Activated CD4-positive, alpha-beta T cell treated with anti-CD3 and anti-CD28 coated beads, Interleukin-2, amount 50 U/mL, for 4 hours (primary cell): ENCODE measurements at places on chromosomes 16 and 17.

DNA sequence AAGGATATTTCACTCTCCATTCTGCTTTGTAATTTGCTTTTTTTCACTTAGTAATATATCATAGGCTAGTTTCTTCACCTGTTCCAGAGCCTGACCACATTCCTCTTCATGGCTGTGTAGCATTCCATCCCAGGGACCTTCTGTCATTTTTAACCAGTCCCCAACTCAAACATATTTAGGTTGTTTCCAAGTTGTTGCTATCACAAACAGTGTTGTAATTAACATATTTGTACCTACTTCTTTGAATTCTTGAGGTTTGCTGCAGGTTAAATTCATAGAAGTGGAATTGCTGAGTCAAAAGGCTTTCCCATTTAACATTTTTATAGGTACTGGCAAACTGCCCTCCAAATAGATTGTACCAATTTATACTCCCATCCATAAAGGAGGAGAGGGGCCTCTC, 65.1 kb upstream of the MED9 start:
- DNase-seq = no peak

DNA sequence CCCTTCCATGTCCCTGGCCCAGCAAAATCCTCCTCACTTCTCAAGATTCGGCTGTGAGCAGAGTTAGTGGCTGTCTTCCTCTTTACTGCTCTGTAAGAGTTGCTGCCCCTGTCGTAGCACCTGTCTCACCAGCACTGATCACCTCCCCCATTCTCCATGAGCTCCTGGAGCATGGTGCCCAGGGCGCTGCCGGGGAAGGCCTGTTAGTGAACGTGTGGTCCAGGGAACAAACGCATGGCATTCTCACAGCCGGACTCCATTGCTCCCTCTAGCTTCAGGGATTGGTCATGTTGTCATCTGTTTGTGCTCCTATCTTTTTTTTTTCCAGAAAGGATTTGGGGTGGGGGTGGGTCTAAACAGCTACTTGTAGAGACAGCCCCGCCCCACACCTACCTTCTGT, 141.2 kb downstream of the CMIP start:
- no peak for DNase-seq

DNA sequence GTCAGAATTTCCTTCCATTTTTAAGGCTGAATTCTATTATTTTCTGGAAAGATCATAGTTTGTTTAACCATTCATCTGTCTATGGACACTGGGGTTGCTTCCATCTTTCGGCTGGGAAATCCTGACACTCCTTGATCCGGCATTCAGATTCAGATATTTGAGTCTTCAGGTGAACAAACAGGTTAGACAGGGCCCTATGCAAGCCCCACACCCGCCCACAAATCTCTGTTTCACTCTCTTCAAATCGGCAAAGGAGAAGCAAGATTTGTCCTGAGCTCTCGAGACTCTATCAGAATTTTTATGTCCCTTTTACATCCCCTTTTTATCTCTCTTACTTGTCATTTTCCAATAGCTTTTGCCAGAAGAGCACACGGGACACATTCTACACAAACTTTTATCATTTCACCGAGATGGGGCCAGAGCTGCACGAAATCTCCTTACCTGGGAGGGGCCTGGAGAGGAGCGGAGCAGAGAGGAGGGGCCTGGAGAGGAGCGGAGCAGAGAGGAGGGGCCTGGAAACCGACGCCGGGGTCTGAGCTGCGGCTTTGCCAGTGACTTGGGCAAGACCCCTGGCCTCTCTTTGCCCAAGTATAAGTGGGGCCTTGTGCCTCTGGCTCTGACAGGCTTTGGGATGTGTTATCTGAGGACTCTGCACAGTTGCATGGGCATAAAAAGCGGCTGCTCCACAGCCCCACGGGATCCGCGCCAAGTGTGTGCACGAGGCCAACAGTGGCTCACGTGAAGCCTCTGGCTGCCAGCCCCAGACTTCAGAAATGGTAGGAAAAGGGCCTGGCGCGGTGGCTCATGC, 54.3 kb upstream of the RBFOX3 start:
- DNase-seq = no peak

DNA sequence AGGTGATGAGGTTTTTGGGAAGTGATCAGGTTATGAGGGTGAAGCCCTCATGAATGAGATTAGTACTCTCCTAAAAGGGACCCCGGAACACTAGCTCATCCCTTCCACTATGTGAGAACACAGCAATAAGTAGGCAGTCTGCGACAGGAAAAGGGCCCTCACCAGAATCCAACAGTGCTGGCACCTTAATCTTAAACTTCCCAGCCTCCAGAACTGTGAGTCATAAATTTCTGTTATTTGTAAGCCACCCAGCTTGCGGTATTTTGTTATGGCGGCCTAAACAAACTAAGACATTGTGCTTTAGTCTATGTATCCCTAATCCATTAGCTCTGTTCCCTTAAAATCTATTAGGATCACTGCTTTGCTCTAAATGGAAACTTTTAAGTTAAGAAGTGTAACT, 8.5 kb downstream of the SLFN12 start:
- DNase-seq = no peak

DNA sequence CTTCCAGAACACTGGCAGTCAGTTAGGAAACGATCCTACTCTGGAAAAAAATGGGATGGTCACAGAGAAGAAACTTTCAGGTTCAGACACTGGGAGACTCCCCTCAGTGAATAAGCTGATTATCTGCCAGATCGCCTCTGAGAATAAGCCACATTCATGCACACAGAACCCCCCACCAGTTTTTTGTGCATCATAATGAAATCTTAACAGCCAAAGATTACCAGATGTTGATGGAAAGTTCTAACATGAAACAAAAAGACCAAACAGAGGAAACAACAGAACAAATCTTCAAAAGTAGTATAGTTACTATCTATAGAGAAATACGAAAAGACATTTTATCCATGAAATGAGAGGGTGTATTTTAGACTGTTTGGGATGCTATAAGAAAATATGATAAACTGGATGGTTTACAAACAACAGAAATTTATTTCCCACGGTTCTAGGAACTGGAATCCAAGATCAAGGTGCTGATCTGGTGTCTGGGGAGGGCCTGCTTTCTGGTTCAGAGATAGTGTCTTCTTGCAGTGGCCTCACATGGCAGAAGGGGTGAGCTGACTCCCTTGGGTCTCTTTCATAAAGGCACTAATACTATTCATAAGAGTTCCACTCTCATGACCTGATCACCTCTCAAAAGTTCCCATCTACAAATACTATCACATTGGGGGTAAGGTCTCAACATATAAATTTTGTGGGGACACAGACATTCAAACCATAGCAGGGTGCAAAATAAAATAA, 8.0 kb upstream of the AMZ2 start:
- no peak for DNase-seq

DNA sequence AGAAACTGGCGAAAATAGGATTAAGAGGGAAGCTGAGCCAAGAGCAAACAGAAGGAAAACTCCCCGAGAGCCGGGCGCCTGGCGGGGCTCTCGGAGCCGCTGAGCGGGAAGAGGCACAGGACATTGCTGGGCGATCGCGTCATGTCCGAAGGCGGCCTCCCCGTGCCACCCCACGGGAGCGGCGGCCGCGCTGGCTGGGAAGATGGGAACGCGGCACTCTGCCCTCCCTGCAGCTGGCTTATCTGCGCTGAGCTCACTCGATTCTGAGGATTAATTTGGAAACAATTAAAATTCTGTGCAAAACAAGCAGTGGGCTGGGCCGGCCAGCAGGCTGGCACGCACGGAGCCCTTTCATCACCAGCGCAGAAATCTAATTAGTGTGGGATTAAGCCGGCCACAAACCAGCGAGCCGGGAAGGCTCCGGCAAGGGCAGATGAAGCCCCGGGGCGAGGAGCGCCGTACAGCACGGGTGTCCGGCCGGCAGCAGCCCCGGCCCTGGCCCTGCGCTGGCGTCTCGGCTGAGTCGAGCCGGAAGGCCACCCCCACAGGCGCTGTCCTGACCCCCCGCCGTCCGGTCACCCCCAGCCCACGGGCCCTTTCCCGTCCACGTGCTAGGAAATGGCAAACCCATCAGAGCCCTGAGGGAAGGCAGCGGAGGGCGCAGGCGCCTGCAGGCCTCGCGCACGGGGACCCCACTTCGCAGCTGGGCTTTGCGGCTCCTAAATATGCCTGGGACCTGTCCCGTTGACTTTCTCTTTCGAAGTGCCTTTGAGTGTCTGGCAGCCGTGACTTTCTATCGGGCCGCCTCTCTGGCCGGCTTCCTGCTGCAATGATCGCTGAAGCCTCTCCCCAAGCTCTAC, 37.9 kb downstream of the SOX8 start:
- DNase-seq = no peak

DNA sequence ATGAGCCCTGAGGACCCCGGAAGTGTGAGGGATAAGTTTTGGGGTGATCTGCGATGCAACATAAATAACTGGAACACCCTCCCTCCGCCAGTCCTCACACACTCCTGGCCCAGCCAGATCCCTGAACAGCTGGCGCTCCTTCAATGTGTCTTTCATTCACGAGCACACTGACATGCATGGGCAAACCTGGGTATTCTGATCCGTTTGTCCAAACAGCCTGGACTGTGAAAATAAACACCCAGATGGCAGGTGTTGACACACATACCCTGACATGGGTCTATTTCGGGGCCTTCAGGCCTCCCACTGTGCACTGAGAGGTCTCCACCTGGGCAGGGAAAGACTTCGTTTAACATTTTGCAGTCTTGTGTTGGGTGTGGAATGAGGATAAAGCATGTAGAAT, 3.0 kb upstream of the CPNE2 start:
- no peak for DNase-seq

- DNase-seq = no peak
These were observed 24.2 kb upstream of the MPRIP start for GRCh38 chr17:17018021-17018441.

GRCh38 chr16:55426865-55427484, 52.0 kb upstream of the MMP2 start:
- DNase-seq = no peak

DNA sequence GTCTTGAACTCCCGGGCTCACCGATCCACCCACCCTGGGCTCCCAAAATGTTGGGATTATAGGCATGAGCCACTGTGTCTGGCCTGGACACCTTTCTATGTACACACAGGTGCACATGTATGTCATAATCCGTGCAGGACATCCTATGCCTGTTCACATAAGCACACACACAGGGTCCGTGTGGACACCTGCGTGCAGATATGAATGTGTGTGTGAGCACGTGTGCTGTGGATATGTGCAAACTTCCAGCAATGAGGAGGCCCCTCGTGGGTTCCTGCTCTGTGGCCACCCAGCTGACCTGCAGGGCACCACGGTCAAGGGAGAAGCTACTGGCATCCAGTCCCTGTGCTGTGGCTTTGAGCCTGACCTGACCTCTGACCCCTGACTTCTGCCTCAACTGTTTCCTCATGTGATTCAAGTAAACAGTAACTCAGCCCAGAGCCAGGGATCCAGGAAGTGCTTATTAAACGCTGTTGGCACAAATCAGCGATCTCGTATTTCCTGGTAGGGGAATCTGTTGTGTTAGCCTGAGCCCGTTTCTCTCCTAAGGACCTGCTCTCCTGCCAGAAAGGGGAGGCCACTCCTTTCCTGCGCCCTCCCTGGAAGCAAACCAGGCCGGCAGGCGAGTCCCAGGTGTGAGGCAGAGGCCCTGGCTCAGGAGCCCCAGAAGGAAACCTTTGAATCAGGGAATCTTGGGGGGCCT, 6.5 kb downstream of the CPNE7 start:
- no peak for DNase-seq

DNA sequence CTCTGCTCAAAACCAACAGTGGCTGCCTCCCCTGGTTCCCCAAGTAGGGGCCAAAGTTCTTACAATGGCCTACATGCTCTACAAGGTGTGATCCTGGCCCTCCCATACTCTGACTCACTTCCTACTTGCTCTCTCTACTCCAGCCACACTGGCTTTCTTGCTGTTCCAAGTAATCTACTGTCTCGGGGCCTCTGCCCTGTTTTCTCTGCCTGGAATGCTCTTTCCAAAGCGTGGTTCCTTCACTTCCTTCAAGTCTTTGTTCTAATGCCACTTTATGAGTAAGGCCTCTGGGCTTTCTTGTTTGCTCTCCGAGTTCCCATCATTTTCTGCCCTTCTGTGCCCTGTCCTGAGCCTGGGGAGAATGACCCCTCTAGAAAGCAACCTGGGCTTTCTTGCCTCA, 4.1 kb upstream of the CDH3 start:
- DNase-seq = no peak

GRCh38 chr16:81632392-81633146, 146.5 kb upstream of the PLCG2 start:
- DNase-seq = peak; percentile 77

DNA sequence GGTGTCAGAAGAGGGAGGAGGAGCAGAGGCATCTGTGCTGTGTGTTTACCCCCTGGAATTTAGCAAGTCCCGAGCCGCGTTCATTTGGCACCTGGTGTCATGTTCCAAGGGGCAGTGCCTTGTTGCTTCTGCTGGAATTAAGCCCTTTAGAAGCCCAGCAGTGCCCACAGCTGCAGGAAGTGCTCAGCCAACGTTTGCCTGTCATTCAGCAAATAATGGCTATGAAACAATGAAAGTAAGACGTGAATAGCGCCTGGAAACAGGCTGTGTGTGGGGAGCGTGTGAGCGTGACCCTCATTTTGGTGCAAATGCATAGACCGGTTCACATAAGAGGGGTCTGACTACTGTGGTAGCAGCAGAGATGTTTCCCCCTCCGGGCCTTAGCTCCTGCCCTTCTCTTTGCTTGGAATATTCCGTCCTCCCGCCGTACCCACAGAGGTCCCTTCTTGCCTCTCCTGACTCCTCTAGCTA, 5.8 kb upstream of the ATP2C2 start:
- DNase-seq = no peak

- DNase-seq = no peak
These were observed 687 bp upstream of the NARF start for GRCh38 chr17:82457929-82458178.

DNA sequence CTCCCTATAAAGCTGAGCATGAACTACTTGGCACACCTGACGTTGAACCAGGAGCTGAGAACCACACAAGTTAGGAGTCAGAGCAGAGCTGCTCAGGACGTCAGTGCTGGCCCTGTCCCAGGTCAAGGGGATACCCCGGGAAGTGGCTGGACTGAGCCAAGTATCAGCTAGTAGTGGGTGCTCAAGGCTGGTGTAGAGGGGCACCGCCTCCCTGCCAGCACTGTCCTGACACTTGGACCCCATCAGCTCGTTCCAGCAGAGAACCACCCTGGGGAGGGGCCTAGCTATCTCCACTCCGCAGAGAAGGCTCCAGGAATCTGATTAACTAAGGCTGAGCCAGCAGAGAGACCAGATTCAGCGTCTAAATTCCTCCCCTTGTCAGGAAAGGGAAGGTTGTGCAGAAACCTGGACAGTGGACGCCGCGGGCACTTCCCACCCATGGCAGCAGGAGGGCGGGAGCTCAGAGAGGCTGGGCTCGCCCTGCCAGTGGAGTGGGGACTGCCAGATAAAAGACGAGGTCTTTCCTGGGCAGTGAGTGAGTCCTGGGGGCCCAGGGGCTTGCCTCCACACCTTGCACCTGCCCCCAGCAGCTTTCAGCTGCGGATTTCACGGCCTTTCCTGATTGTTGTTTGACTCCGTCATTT, 21.0 kb downstream of the C16orf90 start:
- DNase-seq = no peak

GRCh38 chr17:73983621-73984400, 219.7 kb upstream of the RPL38 start:
- DNase-seq = no peak
